ENCODE measurements at places on chromosomes 7 and 10.

DNA sequence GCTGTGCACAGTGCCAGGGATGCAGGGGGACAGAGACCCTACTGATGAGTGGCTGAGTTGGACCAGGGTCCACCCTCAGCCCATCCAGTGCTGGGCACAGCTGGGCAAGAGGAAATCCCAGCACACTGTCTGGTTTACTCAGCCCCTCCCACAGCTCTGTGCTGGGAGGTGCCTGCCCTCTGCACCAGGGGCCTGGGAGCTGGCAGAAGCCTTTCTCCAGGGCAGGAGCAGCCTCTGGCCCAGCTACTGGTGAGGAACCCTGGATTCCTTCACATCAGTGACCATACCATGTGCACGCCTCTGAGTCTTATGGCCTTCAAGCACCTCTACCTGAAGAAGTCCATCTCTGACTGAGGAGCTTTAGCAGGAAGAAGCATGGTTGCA, 25.9 kb upstream of the C10orf71 start:
- no peak for DNase-seq

GRCh38 chr7:17132726-17133125, 165.7 kb upstream of the AHR start:
- no peak for DNase-seq

DNA sequence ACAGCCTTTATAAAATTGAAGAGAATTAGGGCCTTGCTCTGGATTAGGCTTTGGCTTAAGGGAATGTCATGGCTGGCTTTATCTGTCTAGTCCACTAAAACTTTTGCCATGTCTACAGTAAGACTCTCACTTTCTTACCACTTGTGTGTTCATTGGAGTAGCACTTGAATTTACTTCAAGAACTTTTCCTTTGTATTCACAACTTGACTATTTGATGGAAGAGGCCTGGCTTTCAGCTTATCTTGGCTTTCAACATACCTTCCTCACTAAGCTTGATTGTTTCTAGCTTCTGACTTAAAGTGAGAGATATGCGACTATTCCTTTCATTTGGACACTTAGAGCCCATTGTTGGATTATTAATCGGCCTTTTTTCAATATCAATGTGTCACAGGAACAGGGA, 96.1 kb downstream of the TPST1 start:
- DNase-seq: no peak

GRCh38 chr7:32239764-32240163, 169.6 kb upstream of the PDE1C start:
- DNase-seq: no peak

- no peak for DNase-seq
Measured at GRCh38 chr7:39741942-39742623, 118.7 kb downstream of the RALA start.

DNA sequence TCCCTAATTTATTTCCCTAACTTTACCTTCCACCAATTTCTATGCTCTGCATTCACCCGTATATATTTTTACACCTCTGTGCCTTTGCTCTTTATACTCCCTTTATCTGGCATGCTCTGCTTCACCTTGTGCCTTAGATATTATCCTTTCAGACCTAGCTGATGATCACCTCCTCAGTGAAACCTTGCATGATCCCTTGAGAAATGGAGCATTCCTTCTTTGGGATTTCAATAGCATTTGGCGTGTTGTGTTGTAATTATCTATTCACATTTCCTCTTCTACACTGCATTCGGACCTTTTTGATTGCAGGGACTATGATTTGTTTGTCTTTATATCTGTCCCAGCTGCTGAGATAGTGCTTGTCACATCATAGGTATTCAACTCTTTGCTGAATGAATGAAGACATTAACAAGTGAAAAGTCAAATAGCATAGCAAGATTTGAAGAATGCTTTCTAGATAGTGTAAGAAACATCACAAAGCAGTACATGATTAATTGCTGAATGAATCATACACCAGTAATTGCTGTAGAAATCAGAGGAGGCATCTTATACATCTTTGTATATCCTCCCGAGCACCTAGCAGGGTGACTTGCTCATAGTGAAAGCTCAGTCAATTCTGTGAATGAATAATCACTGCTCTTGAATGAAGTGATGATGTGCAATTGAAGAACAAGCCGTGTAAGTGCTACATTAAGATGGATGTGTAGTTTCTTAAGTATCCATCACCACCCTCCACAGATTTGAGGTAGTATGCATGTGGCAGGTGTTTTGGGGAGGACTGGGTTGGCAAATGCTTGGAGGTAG, 2.0 kb upstream of the TM9SF3 start:
- DNase-seq: no peak

GRCh38 chr10:1244493-1244892, 188.3 kb downstream of the WDR37 start:
- no peak for DNase-seq

DNA sequence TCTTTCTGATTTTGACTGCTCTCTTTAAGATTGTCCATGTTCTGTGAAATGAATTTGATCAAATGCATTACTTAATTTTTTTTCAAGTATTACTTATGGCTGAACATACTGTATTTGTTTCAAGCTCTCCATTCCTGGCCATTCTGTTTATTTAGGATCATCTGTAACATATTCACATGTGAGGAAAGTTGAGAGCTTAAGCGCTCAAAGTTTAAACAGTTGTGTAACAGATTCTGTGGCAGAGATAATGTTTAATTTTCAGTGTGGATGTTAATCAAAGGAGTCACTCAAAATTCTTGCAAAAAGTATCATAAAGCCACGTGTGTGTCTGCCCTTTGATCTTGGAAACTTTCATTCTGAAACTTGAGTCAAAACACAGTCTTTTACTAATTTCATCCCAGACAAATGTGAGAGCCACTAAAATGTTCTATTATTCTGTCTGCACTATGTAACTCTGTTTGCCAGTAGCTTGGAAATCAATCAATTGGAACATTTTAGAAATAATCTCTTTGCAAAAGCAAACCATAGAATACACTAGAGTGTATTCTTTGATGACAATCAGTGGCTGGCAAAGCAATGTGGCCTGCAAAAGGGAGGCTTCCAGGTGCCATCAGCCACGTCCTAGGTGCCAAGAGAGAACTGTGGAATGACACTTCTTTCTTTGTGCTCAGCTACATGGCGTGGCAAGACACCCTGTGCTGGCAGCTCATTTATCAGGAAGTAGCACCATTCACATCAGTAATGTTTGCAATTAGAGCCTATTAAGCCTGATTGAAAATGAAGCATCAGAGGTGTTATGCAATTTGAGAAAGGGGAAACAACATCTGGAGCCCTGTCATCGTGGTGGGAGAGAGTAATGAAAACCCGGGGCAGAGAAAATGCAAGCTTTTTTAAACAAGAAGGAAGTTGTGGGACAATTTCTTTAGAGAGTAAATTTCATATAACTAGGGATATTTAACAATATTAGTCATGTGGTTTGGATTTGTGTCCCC, 40.9 kb downstream of the ARL5B start:
- no peak for DNase-seq

GRCh38 chr10:79383974-79384606, 36.8 kb downstream of the PPIF start:
- DNase-seq: no peak

GRCh38 chr10:9305018-9305655, 1250.6 kb downstream of the GATA3 start:
- DNase-seq: no peak

DNA sequence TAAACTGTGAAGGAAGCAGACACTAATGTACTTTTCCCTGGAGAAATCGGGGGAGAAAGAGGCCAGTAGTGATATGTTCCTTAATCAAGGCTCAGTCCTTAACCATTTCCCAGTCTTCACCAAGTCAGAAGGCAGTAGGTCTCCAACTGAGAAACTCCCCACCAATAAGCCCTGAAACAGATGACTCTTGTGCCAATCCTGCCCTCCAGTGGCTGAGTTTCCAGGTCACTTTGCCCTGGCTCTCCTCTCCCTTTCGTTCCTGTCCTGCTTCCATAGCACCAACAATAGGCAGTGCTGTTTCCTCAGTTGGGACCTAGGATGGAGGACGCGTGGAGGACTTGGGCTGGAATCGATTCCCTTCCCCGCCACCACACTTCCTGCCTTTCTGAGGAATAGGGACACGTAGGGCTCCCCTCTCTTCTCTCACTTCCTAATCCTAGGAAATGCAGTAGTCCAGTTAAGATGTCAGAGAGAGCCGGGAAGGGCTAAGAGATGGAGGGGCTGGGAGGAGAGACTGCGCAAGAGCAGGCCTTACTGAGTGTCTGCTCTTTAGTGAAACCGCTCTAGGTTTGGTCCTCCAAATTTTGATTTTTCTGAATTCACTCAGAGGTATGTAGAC, 23.4 kb downstream of the ATOH7 start:
- no peak for DNase-seq

- DNase-seq: no peak
Measured at GRCh38 chr10:113922787-113923570, 68.5 kb downstream of the NHLRC2 start.

DNA sequence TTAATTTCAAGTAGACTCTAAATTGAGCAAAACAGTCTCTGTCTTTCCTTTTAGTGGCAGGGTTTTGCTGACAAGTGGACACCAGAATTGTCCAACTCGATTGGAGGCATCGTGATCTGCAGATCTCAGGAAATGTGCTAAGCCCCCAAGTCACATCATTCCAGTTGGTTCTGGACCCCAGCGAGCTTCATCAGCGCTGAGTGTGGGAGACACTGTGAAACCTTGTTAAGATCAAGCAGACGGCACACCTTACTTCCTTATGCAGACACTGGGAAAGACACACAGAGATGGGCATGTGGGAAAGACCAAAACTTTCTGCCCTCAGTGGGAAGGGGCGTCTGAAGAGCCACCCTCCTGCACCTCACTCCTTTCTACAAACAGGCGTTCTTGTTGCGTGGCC, 440.8 kb downstream of the GLRX3 start:
- no peak for DNase-seq

- DNase-seq: no peak
Measured at GRCh38 chr10:124523901-124524300, 62.3 kb downstream of the LHPP start.

DNA sequence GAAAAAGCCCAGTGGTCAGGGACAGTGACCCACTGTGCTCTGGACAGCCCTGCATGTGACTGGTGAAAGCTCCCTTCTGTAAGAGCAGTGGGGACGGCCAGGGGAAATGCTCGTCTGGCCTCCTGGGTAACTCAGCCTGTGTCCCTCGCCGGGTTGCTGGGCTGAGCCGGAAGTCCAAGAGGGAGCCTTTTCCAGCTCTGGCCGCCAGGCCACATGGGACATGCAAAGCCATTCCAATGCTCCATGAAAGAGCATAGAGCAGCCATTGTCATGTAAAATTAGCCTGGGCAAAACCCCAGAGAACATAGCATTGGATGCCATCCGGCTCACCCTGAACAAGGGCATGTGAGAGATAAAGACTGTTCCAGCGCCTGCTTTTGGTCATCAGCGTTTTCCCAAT, 64.9 kb upstream of the ADRB1 start:
- DNase-seq: no peak

GRCh38 chr10:121221991-121222390, 370.8 kb downstream of the WDR11 start:
- DNase-seq: no peak

DNA sequence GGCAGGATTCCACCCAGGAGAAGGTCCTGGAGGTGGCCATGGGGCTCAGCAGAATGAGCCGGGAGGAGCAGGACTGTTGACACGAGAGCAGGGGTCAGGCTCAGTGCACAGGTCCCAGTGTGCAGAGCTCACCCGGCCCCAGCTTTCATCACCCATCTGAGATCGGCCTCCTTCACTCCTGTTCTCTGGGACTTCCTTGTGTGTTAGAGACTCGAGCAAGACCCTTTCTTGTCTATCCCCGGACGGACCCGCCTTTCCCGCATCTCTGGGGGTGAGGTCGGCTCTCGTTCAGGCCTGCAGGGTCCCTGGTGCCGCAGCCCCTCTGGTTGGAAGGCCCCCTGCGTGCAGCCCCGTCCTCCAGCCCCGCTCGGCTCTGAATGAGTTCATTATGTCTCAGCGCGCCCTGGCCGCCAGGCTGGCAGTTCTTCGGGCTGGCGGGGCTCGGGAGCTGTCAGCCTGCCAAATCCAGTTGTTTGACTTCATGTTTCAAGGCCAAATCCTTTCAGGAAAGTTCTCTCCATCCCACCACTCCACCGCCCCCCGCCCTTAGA, 127.9 kb downstream of the LHPP start:
- no peak for DNase-seq

- DNase-seq: no peak
Measured at GRCh38 chr7:39504963-39505362, 61.2 kb upstream of the YAE1 start.

- DNase-seq: no peak
Measured at GRCh38 chr7:31312889-31313288, 27.6 kb downstream of the NEUROD6 start.

- DNase-seq: no peak
Measured at GRCh38 chr10:114624951-114625780, 32.9 kb downstream of the ABLIM1 start.

DNA sequence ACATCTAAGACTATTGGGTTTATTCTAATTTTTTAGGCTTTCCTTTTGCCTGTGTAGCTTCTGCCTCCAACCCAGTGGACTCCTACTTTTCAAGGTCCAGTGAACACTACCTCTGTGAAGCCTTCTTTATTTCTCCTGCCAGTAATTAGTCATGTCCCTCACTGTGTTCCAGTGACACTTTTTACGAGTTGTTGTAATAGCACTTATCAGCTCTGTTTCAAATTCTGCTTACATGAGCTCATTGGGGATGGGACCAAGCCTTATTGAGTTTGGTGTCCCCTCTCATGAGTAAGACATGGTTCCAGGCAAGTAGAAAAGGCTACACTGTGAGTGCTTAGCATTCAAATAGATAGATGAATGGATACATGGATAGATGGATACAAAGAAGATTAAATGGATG, 184.6 kb downstream of the HIBADH start:
- no peak for DNase-seq

- no peak for DNase-seq
Measured at GRCh38 chr10:93006435-93007039, 54.1 kb upstream of the CYP26C1 start.
